HT-29 (cell line): ENCODE measurements at places on chromosomes 2 and 18. TPM values are rescaled to one million over a fixed set of nuclear protein-coding genes. Genes with fewer than 3 reads are reported as not detected.

COLEC11 gene
- not detected in 2 replicates for total RNA-seq

SRD5A2 gene
- total RNA-seq = not detected in 2 replicates

HOXD13 gene
- total RNA-seq = 1.4 and 1.5 TPM in 2 replicates

AGXT gene
- total RNA-seq = 1.6 and 3.0 TPM in 2 replicates

TCF23 gene
- total RNA-seq = not detected in 2 replicates

GREB1L gene
- total RNA-seq = not detected in 2 replicates

RAX gene
- total RNA-seq = not detected in 2 replicates

NT5C1B gene
- total RNA-seq = not detected in 2 replicates

DSC3 gene
- total RNA-seq = 0.03 TPM in 1 of 2 replicates, not detected in the other

CGREF1 gene
- 38.2 and 42.0 TPM in 2 replicates for total RNA-seq

POTEI gene
- total RNA-seq = 0.05 and 0.08 TPM in 2 replicates

SLC16A14 gene
- total RNA-seq = 0.23 TPM in 1 of 2 replicates, not detected in the other

ZNF385B gene
- total RNA-seq = not detected in 2 replicates

SLC14A1 gene
- 5.9 and 6.2 TPM in 2 replicates for total RNA-seq

CEP68 gene
- total RNA-seq = 2.2 and 3.4 TPM in 2 replicates

LBX2 gene
- 4.8 and 5.0 TPM in 2 replicates for total RNA-seq

UBR3 gene
- total RNA-seq = 9.6 and 11.4 TPM in 2 replicates

CNGA3 gene
- not detected in 2 replicates for total RNA-seq

WNT6 gene
- total RNA-seq = not detected in 2 replicates

COA5 gene
- total RNA-seq = 23.8 and 30.0 TPM in 2 replicates

TMEM37 gene
- total RNA-seq = 0.70 and 2.1 TPM in 2 replicates

SERPINB2 gene
- total RNA-seq = not detected in 2 replicates

SLC19A3 gene
- 0.03 TPM in 1 of 2 replicates, not detected in the other for total RNA-seq

ABCG8 gene
- not detected in 2 replicates for total RNA-seq

SNRPD1 gene
- total RNA-seq = 23.4 and 26.3 TPM in 2 replicates
